ENCODE measurements at places on chromosomes 2 and 18.

DNA sequence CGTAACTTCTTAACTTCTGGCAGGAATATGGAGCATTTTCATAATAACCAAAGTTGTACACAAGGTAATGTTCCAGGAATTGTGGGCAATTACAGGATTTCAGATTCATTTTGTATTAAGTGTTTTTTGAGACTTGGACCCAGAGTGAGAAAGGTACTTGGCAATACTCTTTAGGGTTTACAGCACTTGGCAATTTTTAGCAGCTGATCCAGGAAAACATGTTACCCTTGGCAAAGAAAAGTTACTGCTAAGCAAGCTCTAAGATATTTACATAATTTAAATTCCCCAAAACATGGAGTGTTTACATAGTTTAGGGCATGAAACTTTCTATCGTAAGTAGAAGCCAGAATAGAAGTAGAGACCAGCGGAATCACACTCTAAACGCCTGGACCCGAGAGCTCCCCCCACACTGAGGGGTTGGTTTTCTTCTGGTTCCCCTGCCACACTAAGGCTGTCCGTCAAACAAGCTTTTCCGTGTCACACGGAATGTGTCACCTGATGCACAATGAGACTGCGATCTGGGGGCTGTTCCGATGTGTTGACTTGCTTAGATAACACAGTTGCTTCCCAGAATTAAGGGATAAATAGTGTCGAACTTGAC is 177.1 kb downstream of the PTGR3 start:
- DNase-seq, result no peak

DNA sequence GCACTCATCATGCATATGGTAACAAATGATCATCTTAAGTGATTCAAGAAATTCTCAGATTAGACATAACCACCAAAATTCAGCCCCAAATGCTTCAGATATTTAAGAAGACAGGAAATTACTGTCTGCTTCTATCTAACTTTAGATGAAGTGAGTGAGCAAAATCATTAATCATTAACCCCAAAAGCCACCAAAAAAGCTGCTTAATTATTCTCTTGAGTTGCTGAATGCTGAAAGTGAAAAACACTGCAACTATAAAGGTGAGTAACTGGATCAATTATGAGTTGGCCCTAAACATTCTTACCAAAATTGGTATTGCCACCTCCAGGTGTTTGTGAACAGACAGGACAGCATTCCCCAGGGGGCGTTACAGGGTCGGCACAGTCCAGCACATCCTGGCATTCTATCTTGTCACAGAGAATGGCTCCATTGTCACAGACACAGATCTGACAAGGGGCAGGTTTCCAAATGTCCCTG is 69.6 kb downstream of the COL5A2 start:
- no peak for DNase-seq

GRCh38 chr18:59639136-59639535 is 58.1 kb downstream of the CCBE1 start:
- no peak for DNase-seq

GRCh38 chr2:210188755-210189154 is 17.5 kb upstream of the KANSL1L start:
- no peak for DNase-seq

DNA sequence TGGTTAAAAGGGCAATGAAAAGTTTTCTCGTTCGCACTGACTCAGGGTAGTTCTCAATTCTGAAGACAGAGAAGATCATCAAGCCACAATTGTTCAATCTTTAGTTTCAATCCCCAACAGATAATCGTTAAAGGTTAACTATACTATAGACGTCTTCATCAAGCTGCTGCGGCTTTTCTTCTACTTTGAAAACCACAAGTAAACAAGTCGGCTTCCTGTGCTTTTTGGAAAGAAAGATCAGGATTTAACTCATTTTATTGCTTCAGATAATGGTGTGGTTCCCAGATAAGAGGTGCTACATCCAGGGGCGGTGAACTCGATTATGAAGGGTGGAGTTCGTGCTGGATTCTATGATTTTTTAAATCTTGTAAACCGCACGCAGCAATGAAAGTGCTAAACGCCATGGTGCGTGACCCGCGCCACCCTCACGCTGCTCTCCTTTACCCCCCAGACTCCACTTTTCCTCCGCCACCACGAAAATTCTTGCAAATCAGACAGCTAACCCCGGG is 545 bp upstream of the CDCA7 start:
- DNase-seq, result no peak

DNA sequence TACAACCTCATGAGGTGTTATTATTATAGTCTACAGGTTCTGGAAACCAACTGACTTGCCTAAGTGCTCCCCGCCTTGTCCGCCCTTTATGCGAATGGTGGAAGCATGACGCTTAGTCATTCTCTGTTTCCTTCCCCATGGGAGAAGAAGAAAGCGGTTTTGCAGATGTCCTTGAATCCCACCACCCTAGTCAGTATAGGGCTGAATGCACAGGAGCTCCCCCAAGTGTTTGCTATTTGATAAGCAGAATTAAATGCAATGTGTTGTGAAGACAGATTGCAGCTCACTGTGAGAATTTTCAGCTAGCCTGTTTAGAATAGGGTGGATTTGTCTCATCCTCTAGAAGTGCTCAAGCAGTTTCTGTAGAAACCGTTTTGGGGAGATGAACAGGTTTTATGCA is 652.0 kb downstream of the DCC start:
- no peak for DNase-seq

Measured in suprapubic skin (tissue), 4 donors.